ENCODE measurements at places on chromosomes 13 and 19.

DNA sequence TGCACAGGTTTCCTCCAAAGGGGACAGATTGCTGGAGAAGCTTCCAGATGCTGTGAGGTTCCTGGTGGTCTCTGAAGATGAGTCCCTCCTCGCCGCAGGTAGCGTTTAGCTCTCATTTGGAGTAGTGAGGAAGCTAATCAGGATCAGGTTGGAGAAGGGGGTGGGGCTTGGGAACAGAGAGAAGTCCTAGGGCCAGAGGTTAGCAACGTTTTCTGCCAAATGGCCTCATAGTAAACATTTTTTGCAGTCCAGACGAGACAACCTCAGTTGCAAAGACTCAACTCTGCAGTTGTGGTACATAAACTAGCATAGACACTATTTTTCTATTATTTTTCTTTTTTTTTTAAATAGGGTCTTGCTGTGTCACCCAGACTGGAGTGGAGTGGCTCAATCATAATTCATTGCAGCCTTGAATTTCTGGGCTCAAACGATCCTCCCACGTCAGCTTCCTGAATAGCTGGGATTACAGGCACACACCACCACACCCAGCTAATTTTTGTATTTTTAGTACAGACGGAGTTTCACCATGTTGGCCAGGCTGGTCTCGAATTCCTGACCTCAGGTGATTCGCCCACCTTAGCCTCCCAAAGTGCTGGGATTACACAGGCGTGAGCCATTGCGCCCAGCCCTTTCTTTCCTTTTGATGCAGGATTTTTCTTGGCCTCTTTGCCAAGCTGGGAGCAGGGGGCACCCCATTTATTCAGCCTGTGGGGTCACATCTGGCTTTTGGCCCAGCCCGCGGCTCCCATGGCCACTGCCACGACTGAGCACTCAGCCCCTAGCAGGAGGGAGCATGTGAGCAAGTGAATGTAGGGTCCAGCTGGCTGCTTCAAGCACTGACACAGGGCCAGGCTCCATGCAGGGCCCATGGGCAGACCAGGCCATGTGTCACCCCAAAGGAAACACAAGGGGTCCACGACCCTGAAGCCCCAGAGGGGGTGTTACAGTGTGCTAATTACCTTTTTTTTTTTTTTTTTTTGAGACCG lies 34.4 kb upstream of the SIN3B start:
- no peak for DNase-seq

GRCh38 chr13:113231306-113232207 lies 22.1 kb downstream of the CUL4A start:
- no peak for DNase-seq

DNA sequence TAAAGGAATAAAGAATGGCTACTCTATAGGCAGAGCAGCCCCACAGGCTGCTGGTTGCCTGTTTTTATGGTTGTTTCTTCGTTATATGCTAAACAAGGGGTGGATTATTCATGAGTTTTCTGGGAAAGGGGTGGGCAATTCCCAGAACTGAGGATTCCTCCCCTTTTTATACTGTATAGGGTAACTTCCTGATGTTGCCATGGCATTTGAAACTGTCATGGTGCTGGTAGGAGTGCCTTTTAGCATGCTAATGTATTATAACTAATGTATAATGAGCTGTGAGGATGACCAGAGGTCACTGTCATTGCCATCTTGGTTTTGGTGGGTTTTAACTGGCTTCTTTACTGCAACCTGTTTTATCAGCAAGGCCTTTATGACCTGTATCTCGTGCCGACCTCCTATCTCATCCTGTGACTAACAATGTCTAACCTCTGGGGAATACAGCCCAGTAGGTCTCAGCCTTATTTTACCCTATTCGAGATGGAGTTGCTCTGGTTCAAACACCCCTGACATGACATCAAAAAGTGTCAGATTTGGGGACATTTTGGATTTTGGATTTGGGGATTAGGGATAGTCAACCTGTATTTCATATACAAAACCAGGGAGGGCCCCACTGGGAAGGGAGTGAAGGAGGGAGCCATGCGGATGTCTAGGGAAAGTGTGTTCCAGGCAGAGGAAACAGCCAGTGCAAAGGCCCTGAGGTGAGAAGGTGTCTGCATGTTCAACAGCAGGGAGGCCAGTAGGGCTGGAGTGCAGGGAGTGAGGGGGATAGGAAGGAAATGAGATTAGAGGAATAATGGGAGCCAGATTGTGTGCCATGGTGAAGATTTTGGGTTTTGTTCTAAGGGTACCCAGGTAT lies 10.9 kb downstream of the FXYD5 start:
- DNase-seq: no peak

GRCh38 chr19:5037936-5038335 lies 69.0 kb downstream of the KDM4B start:
- DNase-seq: no peak

GRCh38 chr19:48539503-48540096 lies 12.4 kb upstream of the SULT2B1 start:
- DNase-seq: peak; percentile 5

DNA sequence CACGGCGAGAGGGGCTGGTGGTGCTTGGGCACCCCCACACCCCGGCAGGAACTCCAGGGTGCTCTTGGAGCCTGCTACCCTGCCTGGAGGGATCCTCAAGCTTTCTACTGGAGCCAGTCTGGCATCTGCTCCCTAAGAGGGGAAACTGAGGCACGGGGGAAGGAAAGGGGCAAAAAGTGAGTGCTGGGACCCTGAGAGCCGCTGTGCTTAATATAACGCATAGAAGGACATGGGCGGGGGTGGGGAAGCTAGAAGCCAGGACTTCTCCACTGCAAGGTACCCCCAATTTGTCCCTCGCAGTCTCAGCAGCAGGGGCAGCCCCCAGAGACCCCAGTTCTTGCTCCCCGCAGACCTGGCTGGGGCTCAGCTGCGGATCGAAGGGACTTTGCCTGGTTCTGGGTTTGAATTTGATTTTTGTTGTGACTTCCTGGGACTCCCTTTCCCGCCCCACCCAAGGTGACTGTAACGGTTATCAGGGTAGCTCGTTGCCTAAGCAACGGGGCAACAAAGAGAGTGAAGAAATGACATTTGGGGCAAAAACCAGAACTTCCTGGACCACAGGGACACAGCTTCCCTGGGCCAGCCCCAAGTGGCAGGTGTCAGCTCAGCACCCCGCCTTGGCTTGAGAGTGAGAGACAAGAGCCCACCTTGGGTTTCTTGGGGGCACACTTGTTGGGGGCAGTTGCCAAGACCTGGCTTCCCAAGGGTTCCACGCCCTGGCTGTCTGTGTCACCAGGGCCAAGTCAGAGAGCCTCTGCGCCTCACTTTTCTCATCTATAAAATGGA lies 638 bp downstream of the ADGRE5 start:
- no peak for DNase-seq

GRCh38 chr13:95463531-95463930 lies 89.0 kb upstream of the CLDN10 start:
- DNase-seq: no peak

DNA sequence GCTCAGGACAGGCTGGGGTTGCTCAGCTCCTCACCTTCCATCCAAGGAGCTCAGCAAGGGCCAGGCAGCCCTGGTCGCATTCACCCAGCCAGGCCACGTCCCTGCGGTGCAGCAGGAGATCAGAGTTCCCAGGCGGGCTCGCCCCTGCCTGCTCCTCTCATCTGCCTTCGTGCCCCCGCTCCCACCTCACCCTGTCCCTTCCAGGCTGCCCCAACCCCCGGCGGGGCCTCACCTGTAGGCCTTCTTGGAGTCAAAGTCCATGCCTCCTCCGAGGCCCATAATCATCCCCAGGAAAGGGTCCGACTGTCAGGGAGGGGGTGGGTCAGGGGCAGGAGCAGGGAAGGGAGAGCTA lies 1.3 kb upstream of the RINL start:
- DNase-seq: no peak

GRCh38 chr19:28977826-28978225 lies 235.1 kb downstream of the UQCRFS1 start:
- DNase-seq: no peak

DNA sequence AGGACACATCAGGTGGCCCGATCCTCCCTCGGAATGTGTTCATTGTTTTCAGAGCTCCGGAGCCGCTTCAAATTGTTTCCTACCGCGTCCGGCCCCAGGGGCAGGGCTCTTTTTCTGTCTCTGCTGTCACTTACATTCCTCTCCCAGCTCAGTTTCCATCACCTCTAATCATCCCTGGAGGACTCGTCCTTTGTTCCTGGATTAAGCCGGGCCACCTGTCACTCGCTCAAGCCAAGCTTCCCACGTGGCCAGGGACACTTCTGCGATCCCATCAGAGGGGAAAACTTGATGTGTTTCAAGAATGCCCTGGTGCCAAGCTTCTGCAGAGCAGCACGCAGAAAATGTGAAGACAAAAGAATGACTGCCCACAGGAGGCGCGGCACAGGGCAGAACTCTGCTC lies 13.5 kb downstream of the IL17D start:
- DNase-seq: no peak

DNA sequence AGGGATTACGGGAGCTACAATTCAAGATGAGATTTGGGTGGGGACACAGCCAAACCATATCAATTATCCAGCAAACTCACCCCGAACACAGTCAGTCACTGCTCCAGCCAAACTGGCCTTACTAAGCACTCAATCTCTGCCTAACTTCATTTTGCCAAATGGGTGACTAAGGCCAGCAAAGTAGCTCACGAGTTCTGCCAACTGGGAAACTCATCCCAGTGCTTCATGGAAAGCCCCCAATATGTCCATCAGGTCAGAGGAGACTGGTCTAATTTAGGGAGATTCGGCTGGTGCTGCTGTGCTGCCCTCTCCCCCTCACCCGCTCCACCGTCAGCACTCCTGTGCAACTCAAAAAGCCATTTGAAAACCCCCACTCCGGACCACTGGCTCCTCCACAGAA lies 324.0 kb downstream of the FOXO1 start:
- DNase-seq: no peak

DNA sequence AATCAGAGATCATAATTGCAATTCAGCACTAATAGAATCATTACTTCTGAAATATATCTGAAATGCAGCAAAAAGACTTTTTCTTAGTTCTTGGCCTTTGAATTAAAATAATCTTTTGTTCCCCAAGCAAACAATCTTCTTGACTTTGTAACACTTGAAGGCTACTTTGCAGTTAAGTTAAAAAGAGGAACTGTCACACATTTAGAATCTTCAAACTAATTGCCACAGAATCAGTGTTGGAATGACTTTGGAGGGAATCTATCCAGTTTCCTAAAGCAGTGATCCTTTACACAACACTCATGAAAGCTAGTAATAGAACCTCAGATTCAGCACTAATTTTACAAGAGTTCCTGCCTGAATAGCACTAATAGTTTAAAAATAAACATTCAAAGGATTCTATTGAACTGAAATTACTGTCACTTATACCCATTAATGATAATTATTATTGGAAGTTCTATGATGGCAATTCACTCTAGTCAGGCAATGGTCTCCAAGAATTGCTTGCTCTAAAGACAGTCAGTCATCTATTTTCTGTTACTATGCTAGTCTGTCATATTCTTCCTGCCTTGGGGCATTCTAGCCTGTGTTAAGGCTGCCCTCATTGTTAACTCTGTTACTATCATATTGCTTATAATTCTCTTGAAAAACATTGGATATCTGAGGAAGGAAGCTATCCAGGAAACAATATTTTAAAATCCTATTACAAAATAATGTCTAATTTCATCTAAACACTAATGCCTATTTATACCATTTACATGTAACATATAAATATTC lies 362.4 kb downstream of the DIAPH3 start:
- DNase-seq: no peak
